ENCODE measurements at places on chromosomes 6 and 20.
A peak's percentile ranks its signal among the peaks of the same experiment; 100 is the strongest.

GRCh38 chr20:58102261-58102660 lies 126.2 kb downstream of the ANKRD60 start:
- DNase-seq: no peak

GRCh38 chr6:147000545-147001488 lies 203.4 kb upstream of the STXBP5 start:
- no peak for DNase-seq

DNA sequence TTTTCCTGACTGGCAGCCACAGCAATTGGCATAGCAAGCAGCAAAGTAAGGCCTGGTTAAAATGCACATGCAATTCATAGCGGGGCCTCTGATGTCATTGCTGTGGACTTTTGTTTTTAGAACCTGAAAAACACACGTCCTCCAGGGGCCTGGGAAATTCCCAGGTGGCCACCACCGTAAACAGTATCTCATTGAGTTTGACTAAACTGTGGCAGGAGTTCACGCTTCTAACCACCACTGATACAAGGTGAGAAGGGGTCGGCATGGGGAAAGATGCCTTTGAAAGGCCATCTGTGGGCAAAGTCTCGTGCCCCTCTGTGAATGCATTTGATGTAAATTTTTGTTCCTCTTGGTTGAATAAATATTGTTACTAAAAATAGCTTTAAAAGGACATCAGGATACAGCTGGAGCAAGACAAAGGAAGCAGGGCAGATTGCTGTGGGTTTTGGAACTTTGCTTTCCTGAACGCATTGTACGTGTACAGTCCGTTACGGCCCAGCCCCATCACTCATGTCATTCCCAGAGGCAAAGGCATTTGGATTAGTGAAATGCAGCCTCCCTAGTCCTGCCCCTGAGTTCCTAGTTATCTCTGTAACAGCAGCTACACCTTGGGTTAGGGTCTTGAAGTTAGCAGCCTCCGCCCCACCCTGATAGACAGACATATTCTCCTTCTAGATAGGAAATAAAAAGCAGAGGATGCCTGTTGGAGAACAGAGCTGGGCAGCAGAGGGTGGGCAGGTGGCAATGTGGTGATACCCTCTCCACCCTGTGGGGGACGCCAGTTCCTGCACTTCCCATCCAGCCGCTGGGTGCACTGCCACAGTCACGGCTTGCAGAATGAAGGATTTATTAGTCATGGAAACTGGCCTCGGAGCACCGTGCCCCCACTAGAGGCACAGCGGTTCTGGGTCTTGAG lies 80.3 kb downstream of the ZDHHC14 start:
- peak; percentile 32 for DNase-seq

DNA sequence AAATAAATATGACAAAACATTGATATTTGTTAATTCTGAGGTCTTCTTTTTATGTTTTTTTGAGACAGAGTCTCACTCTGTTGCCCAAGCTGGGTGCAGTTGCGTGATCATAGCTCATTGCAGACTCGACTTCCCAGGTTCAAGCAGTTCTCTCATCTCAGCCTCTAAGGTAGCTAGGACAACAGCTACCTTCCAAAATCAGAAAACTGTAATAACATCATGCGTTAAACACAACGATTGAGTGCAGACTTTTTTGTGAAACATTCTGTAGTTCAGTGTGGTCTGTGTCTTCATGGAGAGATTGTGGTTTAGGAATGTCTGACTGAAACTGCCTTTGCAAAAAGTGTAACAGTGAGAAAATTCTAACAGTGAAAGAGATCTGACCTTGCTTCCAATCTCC lies 16.1 kb upstream of the DOK5 start:
- DNase-seq: no peak

GRCh38 chr6:113396730-113397129 lies 460.4 kb upstream of the MARCKS start:
- DNase-seq: no peak

DNA sequence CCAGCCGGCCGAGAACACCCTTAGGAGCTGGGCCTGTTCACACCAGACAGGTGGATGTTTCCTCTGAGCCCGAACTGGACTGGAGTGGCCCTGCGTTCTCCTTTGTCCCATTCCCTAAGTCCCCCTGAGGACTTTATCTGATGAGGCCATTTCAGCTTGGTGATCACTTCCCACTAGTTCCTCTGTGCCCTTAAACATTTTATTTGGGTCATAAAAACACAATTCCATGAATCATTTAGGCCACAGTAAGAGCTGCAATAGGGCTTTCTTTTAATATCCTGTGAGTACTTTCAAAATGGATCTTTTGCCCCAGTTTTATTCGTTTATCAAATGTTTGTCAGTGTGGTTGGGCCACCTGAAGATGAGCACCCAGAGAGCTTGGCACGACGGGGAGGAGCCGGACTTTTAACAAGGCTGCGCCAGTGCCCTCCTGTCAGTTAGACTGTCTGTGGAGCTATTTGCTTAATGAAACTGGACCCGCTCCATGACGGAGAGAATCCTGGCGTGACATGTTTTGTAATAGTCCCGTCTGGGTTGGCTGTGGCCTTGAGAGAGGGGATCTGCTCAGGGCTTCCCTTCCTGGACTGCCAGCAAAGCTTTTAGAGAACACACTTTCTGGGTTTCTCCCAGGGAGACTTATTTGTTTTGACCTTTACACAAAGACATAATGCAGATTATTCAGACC lies 53.5 kb downstream of the ZDHHC14 start:
- DNase-seq: no peak

DNA sequence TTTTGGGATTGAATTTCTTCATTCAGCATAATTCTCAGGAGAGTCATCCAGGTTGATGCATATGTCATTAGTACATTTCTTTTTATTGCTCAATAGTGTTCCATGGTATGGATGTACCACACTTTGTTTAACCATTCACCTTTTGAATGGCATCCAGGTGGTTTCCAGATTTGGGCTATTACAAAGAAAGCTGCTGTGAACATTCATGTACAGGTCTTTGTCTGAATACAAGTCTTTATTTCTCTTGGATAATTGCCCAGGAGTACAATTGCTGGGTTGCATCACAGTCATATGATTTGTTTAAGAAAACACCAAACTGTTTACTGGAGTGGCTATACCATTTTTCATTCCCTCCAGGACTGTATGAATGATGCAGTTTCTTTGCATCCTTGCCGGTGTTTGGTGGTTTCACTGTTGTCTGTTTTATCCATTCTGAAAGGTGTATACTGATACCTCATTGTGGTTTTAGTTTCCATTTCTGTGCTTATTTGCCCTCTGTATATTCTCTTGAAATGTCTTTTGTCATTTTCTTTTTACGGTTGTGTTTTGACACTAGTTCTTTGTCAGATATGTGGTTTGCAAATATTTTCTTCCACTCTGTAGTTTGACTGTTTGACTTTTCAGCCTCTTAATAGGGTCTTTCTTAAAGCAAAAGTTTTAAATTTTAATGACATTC lies 8.8 kb downstream of the CDKAL1 start:
- no peak for DNase-seq

DNA sequence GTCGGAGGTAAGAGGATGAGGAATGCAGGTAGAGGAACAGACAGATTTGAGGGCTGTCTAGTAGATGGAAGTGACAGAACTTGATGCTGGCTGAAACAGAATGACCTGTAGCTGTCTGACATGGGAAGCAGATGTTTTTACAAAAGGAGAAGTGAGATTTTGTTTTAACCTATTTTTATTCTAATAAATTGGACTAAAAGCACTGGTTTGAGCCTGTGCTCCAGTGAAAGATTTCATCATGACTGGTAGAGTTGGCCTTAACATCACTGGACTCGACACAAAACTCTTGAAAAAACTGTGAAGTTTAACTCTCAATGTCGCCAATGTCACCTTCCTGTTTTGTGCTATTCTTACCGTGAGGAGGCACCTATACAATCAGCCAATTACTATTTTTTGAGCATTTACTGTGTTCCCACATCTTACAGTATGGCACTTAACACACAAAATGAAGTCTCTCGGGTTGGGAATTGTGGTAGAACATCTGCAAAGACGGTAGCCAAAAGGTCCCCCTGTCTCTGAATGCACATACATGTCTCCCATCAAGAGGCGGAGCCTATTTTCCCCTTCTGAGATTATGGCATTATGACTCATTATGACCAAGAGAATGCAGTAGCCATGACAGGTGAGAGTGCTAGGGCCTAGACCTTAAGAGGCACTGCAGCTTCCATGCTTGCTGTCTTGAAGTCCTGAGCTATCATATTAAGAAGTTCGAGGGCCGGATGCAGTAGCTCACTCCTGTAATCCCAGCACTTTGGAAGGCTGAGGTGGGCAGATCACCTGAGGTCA lies 93.2 kb downstream of the FOXF2 start:
- no peak for DNase-seq

- no peak for DNase-seq
Observed at GRCh38 chr6:110075406-110075805, 97.3 kb downstream of the GPR6 start.

DNA sequence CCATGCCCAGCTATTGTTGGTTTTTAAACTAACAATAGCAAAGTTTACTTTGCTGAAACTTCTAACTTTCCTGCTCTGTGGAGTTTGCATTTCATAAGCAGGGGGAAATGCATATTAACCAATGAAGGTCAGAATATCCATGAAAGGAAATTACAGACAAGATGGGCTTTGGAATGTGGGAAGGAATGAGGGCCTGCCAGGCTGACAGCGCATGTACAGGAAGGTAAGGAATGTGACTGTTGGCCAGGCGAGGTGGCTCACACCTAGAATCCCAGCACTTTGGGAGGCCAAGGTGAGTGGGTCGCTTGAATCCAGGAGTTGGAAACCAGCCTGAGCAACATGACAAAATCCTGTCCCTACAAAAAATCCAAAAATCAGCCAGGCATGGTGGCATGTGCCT lies 49.6 kb downstream of the CDK5RAP1 start:
- DNase-seq: no peak

DNA sequence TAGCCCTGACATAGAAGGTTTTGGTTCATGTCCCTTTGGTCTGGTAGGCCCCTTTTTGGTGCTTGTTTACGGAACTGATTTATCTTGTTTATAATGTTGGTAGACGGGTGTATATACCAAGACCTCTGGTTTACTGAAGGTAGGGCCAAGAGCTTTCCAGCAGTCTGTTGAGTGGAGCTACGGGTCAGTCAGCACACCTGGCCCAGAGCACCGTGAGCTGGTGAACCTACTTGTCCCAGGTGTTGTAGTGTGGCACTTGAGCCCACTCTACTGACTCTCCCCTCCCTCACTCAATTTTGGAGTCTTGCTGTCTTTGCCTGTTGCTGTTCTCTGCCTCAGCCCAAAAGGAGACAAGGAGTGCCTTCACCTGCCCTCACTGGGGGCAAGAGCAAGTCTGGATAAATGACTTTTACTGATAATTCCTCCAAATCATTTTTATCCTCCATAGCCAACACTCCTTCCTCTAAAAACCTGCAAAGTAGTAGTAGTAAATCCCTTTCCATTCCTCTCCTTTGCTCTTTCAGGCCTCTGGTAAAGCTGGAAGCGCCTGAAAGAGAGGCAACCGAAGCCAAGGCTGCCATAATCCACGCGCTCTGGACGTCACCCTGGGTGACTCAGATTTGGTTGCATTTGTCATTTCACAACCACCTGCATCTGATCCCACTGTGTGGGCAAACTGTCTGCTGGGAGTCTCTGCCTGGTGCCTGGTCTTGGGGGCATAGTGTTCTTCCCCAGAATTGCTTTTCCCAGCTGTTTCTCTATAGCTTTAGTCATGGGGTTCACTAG lies 22.2 kb downstream of the RREB1 start:
- DNase-seq: no peak
